ENCODE measurements at places on chromosomes 6 and 20.

GRCh38 chr6:39812853-39813533 is 20.8 kb downstream of the DAAM2 start:
- no peak for DNase-seq

DNA sequence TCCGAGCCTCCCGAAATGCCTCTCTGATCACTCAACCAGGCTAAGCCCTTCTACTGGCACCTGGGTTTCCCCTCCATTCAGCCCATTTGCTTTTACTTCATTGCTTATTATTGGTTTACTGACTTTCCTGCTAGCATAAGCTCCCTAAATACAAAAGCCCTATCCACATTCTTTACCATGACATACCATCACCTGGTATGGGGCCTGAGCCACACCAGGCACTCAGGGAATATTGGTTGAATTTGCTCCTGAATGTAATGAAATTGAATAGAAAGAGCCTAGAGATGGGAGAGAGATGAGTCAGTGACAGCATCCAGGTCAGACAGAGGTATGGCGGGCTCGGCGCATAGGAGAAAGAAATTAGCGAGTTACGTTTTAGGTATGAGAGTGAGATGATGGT is 120.0 kb downstream of the CD164 start:
- DNase-seq, result no peak

DNA sequence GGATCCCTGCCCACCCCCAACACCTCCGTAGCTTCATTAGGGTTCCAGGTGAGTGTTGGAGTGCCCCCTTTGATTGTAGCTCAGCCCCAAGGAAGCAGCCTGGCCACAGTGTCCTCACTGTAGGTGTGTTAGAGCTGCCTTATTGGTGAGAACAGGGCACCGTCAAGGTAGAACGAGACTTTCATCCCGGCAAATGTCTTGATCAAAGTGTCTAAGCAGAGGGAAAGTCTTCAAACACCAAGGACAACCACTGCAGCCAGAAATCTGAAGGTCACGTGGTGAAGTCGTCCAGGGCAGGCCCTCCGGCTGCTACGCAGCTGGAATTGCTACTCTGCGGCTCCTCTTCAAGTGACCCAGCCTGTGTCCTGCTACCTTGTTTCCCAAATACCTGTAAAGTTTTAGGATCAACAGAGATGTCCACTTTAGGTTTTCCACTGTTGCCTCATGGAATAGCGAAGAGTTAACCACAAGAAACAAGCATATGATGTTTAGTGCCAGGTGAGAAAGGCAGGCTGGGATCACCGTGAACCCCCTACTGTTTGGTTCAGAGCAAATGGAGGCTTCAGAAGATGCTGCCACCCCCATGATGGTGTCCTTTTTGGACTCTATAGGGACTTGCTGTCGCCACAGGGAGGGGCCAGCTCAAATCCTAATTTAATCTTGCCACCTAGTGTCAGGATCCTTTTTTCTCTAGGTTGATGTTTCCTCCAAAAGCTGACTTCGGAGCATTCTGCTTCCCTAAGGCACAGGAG is 1.7 kb upstream of the DLL1 start:
- peak; percentile 58 for DNase-seq

DNA sequence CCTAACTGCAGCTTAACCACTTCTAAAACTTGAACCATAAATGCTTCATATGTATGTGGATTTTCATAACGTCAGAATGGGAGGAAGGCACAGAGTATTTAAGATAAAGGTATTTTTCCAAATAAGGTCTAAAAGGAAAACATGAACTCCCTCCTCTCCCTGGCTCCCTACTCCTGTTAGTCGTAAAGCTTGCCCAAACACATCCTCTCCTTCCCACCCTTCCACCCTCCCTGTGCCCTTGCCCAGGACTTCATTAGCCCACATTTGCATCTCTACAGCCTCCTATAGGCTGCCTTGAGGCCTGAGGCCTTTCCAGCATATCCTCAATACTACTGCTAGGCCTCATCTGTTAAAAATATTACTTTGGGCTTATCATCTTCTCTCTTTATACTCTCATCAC is 17.1 kb upstream of the SMIM13 start:
- no peak for DNase-seq

DNA sequence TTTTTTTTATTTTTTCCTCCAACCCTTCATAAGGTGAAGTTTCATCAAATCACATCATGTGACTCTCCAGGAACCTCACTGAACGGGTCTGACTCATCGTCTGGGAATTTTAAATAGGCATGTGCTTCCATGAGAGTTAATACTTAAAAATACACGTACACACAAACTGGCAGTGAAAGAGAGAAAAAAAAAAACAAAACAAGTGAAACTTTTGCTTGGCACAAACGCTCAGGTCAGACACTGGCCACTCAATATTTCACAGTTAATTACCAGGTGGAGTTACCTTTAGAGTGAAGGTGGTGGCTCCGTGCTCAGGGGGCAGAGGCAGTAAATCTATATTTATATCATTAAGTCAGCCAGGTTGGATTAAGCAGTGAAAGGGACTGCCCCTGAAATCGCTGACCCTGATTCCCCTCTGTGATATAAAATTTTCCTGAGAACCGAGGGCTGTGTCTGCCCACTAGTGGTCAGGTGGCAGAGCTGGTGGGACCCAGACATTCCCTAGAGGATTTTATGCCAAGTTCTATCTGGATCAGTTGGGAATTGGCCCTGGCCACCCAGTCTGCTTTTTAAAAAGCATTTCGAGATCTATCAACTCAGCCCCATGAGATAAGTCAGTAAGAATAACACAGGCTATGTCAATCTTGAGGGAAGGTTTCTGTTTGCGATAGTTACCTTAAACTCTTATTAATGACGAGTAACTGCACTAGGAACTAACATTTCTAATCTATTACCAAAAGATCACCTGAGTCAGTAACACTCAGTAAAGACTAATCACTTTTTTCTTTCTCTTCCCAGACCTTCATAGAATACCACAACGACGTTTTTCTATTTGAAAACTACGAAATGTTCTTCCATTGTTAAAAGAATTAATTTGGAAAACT is 259.1 kb downstream of the HDGFL1 start:
- DNase-seq, result peak; percentile 73

- DNase-seq, result no peak
Observed at GRCh38 chr6:89098461-89098860, 17.9 kb downstream of the PNRC1 start.

GRCh38 chr6:157860505-157860991 is 37.5 kb downstream of the SNX9 start:
- no peak for DNase-seq

DNA sequence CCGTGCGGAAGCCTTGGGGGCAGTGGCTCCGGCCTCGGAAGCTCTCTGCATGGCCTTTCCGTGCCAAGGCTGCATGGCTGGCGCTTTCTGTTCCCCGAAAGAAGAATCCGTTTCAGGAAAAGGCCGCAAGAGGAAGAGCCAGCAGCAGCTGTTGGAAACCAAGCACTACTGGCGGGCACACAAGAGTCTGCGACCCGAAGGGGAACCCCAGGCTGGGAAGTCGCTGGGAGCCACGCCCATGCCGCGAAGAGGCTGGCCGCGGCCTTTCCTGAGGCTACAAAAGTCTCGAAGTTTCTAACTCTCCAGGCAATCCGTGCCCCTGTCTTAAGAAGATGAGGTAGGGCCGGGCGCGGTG is at the start of gene CGAS:
CGAS (minus strand) TSS at position 191 of the 355 bp plus-strand sequence; CDS start at position 75, 116 bp downstream.
- peak; percentile 66 for DNase-seq

GRCh38 chr20:5557123-5557522 is 193.1 kb upstream of the SHLD1 start:
- DNase-seq, result no peak

DNA sequence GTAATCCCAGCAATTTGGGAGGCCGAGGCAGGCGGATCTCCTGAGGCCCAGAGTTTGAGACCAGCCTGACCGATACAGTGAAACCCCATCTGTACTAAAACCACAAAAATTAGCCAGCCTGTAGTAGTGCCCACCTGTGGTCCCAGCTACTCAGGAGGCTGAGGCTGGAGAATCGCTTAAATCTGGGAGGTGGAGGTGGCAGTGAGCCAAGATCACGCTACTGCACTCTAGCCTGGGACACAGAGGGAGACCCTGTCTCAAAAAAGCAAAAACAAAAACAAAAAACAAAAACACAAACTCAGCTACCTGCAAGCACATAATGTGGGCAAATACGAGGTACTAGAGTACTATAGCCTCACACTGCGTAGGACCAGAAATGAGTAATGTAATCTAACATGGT is 3.7 kb upstream of the SPATA2 start:
- DNase-seq, result no peak

DNA sequence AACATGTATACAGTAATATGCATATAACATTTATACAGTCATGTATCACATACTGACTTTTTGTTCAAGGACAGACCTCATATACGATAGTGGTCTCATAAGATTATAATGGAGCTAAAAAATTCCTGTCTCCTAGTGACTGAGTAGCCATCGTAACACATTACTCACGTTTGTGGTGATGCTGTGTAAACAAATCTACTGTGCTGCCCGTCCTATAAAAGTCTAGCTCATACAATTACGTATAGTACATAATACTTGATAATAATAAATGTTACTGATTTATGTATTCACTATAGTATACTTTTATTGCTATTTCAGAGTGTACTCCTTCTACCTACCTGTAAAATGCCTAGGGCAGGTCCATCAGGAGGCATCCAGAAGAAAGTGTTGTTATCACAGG is 17.4 kb downstream of the SERAC1 start:
- DNase-seq, result no peak

- no peak for DNase-seq
Observed at GRCh38 chr6:137768935-137769334, 98.1 kb upstream of the TNFAIP3 start.

DNA sequence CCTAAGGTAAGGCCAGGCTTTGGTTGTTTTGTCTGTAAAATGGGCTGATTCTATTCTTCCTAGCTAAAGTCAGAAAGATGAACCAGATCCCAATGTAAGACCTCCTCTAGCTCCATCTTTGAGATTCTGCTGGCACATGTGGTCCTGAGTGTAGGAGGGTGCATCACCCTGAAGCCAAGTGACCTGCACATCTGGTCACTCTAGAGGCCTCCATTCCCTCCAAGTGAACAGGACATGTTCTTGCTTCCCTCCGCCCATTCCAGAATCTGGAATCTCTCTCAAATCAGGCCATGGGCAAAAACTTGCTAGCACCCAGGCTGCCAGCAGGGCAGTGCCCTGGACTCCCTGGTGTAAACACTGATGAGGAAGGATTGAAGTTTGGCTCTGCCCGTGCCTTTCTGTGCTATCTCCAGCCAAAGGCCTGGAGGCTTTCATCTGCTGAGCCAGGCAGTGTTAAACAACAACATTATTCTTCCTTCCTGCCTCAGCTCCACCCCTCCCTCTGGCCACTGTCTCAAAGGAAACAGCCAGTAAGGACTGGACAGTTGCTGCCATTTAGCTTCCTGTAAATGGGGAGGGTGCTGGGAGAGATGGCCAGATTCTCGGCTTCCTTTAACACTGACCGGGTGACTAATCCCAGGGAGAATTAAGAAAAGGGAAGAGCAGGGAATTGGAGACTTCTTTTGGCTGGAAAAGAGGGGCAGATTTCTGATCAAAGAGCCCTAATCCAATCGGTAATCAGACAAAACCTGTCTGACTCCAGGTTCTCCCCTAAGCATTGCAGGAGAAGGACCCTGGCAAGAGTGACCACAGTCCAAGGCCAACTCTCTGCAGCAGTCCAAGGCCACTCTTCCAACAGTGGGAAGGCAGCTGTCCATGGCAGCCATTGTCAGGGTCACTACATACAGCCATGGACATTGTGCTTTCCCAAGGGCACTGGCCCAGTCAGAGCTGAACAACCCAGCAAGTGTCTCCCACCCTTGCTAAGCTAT is 19.5 kb upstream of the ADGRF1 start:
- DNase-seq, result no peak

- no peak for DNase-seq
Observed at GRCh38 chr20:49698477-49698876, 15.2 kb downstream of the B4GALT5 start.

DNA sequence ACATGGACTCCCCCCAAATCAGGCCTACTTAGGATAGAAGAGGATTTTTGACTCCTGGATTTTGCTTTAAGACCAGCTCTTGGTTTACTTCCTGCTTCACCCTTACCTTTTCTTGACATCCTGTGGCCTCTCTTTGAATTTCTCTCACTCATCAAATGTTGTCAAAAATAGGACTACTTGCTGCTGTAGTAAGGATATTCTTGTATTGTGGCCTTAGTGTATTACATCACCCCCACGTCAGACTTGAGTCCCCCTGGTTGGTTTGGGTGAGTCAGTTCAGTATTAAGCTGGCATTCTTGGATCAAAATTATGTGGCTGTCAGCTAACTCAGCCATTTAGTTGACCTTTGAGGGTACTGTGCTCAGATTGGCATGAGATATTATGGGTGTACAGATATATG is 1.1 kb downstream of the TPX2 start:
- DNase-seq, result no peak

GRCh38 chr6:16504609-16505008 is 256.7 kb downstream of the ATXN1 start:
- peak; percentile 40 for DNase-seq

GRCh38 chr20:51607170-51607569 is 64.7 kb upstream of the NFATC2 start:
- DNase-seq, result no peak

DNA sequence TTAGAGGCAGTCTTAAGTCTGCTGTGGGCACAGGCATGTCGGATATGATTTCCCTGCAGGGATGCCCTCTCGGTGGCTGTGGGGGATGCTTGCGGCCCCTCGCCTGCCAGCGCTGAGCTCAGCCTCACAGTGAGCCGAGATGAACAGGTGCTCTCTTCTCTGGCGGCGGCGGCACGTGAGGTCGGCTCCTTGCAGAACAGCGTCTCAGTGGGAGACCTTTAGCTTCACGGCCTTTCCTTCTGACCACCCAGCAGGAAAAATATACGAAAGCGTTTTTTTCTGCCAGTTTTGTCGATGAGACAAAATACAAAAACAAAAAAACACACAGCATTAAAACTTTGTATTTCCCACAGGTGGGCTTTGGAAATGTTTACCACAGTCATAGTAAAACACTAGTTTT is 23.6 kb downstream of the FOXA2 start:
- DNase-seq, result no peak

DNA sequence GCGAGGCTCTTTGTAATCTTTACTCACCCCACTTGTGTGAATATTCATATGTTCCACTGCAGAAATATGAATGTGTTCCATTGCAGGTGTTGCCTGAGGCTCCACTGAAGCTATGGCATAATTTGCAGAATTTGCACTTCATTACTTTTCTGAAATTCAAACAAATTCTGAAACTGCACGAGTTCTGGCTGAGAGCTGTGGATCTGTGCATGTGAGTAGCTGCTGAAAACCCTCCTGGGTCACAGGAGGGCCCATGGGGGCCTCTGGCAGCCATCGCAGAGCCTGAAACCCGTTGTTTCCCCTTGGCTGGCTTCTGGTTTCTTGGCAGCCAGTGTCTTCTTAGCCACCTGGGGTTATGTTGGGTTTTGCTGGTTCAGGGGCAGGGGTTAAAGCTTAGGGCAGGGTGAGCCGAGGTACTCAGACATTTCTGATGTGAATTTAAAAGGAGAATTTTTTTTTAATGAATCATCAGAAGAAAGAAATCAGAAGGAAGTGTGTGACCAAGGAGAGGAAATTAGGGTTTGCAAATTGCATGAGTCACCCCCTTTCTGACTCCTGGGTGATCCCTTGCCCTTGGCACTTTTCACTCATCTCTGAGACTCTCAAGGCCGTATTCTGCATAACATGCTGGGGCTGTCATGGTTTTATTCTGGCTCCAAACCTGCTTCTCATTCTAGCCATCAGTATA is 40.6 kb downstream of the TOX2 start:
- no peak for DNase-seq

GRCh38 chr6:12436224-12436623 is 146.1 kb downstream of the EDN1 start:
- DNase-seq, result no peak
